ENCODE measurements at places on chromosomes 12 and 14.

DNA sequence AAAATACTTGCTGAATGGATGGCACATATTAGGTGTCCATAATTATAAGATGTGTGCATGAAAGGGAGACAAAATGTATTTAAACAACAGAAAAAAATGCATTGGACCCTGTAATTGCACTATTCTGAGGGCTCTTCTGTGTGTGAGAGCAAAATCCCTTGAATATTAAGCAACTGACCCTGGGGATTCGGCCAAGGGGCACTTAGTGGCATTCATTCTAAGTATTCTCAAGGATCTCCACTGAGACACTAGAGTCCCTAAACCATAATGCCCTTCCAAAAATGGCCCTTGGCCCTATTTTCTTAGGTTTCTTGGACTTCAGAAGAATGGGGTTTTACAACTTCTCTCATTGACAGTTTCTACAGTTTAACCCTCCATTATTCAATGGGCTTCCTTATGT, 388.6 kb downstream of the GLT1D1 start:
- DNase-seq = no peak

DNA sequence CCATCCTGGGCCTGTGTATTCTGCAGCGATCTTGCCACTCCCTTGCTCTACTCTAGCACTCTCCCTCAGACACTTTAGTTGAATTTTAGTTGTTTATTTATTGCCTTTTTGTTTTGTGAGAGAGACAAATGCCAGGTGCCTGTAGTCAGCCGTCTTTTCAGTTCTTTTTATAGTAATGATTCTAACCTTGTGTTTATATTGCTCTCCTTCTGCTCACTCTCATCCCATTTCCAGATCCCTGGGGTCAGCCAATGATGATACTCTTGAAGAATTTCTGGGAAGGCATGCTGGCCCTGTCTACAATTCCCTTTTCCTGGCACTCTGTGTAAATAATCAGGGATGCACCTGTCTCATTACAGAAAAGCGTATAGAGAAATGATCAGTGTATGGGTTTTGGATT, 334.1 kb upstream of the MIS18BP1 start:
- DNase-seq = no peak

DNA sequence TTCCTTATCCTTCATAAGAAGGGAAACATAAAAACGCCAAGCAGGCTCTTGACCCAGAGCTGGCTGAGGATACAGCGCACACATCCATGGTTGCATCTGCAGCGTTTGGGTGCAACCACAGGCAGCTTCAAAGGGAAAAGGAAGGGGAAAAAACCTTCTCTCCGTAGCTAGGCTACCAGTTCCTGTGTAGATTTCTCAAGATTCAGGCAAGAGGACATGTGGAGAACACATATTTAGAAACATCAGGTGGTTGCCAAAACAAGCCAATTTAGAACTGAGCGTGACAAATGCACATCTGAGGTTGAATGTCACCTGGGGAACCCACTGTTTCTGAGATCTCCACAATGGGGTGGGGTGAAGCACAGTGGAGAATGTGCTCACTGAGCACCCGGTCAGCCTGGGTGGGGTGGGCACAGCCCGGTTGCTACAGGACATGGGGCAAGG, 78.3 kb upstream of the BDKRB2 start:
- peak; percentile 88 for DNase-seq

GRCh38 chr12:51341251-51342007, 5.0 kb downstream of the CELA1 start:
- peak; percentile 78 for DNase-seq

GRCh38 chr12:5473076-5473782, 41.3 kb downstream of the NTF3 start:
- DNase-seq = peak; percentile 4

GRCh38 chr14:21072031-21072473, 1.9 kb downstream of the ARHGEF40 start:
- peak; percentile 82 for DNase-seq

DNA sequence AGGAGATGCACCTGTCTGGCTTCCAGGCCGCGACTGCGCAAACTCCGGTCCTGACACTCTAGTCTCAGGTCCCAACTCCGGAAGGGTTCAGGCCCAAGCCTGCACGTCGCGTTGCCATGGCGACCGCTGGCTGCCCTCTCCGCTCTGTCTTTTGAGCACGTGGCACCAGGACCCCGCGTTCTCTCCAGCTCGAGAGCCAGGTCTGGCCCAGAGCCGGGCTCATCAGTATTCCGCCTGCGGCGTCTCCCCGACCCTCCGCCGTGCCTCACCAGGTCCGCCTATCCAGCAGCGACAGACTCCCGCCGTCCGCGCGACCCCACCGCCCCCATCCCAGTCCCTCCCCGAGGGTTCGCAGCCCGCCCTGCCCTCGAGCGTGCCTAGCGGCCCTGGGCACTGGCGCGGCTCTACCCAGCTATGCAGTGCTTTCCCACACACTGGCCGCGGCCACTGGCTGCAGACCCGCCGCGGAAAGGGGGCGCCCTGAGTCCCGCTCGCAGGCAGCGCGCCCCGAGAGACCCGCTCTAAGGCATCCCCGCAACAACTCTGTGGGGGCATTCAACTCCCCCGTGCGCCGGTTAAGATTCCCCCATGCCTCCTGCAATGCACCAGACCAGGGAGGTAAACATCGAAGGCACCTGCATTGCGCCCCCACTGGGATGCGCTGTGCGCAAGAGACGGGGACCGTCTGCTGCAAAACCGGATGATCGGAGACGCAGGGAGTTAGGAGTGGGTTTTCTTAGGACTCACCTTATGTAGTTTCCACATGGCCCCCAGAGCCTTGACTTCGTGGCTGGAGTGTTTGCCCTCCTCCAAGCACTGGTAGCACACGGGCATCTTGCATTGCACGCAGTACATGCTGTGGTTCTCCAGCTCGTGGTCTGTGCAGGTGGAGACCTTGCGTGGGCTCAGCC, 1.3 kb downstream of the TRIM9 start:
- DNase-seq = peak; percentile 31

DNA sequence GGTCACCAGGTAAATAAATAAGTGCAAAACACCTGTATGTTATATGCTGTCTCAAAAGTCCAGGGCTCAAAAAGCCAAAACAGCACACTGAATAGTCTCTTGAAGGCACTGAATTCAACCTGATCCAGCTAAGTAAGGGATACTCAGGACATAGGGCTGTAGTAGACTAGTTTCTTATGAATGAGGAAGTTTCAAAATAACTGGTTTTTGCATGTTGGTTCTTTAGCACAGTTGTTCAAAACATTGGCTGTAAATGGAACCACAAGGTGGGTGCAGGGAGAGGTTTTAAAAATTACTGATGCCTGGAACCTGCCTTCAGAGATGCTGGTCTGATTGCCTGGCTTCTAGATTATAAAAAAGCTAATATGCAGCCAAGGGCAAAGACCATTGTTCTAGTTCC, 34.1 kb downstream of the NDUFA12 start:
- DNase-seq = no peak

DNA sequence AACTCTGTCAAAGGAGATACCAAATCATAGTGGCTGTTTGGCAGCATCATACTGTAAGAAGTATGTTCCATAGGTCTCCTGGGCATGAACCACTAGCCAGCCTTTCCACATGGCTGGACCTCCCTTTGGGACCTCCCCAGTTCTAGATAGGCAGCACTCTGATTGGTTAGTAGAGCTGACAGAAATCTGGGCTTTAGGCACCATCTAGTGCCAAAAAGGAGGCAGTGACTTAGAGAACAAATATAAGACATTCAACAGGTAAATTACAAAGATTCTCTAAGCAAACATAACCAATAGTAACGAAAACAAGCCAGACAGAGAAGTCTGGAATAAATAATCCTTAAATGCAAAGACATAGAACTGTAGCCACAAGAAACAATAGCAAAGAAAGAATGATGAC, 148.0 kb upstream of the PDE3A start:
- peak; percentile 80 for DNase-seq

- DNase-seq = no peak
Observed at GRCh38 chr14:100905166-100905565, 1.6 kb upstream of the RTL1 start.

- peak; percentile 2 for DNase-seq
Observed at GRCh38 chr12:99087278-99087677, 442.2 kb downstream of the APAF1 start.

- DNase-seq = peak; percentile 64
Observed at GRCh38 chr12:101823039-101823438, 7.7 kb downstream of the GNPTAB start.

GRCh38 chr14:97395068-97395467, 597.9 kb downstream of the VRK1 start:
- DNase-seq = no peak

DNA sequence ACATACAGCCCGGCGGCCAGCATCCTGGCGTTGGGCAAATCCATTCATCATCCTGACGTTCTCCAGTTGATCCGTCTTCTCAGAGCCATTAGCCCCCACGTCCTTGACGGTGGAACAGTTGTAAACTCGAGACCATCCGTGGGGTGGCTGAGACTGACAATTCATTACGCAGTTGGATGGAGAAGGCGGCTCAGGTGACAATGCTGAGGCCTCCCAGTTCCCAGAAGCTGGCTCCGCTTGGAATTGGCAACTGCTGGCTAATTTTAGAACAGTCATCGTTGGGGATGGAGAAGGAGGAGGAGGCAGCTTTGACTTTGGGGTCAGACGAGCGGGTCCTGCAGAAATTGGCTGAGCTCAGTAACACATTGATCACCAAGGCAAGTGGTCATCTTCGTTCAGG, 186.5 kb downstream of the PHETA1 start:
- DNase-seq = no peak

DNA sequence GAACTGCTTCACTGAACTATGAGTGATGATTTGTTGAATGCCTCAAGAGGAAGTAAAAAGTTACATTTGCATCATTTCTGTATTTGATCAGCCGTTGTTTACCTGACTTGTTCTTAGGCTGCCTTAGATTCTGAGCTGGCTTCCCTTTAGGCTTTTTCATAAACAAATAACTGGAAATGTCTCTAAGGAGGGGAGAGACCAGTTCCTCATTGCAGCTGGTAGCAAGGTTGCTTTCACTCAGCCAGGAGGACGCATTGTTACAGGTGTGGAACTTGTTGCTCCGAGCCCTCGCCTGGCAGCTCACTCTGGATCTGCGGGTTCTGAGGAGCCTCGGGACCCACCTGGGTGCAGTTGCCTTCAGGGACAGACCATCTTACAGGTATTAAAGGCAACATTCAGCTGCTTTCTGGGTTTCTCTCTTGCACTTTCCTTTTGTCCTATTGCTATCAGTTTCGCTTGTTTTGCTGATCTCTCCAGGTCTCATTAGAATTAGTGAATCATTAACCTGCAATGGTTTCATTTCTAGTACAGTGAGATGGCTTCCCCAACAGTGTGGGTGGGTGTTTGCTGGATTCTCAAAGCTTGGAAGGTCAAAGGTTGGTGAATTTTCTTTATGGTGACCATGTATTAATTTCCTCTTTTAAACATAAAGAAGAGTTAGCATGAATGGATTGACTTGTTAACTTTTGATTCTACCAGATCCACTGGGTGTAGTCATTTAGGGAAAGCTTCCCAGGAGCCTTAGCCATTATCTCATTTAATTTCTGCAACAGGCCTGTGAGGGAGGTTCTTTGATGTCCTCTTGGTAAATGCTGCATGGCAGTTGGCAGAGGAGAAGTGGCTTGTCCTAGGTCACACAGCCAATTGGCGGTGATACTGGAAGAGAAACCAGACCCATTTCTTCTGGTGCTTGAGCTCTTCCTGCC, at the start of gene PLEKHG7:
PLEKHG7 (plus strand) TSS at position 236 of the 926 bp plus-strand sequence. CDS start 3,643 bp downstream, outside the sequence.
- no peak for DNase-seq

DNA sequence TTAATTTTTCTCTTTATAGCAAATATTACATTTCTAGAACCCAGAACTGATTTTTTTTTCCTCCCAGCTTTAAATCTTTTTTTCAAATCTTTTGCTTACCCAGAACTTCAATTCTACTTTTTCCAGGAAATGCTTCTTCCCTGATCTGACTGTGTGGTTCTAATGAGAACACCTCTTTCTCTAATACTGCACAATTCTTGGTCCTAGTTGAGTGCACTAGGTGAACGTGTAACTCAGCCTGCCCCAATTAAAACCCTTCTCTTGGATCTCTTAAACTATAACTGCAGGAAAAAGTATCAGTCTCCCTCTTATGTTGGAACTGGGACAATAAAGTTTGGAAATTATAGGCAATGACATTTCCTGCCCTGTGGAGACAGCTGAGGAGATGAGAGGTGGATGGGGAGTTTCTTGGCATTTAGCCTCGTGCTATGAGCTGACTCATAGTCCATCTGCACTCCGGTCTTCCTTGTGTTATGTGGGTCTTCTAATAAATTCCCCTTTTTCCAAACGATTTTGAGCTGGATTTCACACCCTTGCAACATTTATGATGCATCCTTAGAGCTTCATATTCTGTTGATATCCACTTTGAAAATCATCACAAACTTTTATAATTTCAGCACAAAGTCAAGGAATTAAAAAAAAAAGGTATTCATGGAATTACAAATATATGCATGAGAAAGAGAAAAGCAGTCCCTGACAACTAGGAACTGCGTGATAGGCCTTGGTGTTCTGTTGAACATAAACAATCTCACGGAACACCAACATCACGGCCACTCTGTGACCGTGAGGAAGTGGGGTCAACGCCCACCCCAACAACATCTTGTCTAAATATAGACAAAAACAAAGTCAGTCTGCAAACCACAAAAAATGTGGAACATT, 52.4 kb downstream of the BRMS1L start:
- peak; percentile 96 for DNase-seq

DNA sequence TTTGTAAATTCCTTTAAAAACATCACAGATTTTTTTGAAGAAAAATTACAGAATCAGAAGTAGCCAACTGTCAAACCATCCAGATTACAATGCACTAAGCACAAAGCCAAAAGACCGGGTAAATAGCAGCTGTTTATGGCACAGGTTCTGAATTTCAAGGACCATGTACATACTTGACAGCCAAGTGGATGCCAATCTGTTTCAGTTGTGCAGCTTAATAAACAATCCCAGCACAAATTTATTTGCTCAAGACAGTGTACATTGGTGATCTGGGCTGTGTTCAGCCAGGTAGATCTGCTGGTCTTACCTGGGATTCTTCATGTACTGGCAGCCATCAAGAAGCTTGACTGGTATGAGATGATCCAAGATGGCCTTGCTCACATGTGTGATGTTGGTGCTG, 229.8 kb upstream of the FLRT2 start:
- no peak for DNase-seq

GRCh38 chr14:83085136-83085535, 1551.5 kb upstream of the SEL1L start:
- no peak for DNase-seq

GRCh38 chr12:42474391-42474790, 115.2 kb downstream of the PRICKLE1 start:
- DNase-seq = peak; percentile 22

GRCh38 chr12:3304436-3305165, 186.4 kb upstream of the PRMT8 start:
- DNase-seq = peak; percentile 70

- peak; percentile 44 for DNase-seq
Observed at GRCh38 chr14:95217391-95217900, 60.1 kb upstream of the DICER1 start.

GRCh38 chr12:54940727-54941315, 43.7 kb downstream of the TESPA1 start:
- DNase-seq = no peak

DNA sequence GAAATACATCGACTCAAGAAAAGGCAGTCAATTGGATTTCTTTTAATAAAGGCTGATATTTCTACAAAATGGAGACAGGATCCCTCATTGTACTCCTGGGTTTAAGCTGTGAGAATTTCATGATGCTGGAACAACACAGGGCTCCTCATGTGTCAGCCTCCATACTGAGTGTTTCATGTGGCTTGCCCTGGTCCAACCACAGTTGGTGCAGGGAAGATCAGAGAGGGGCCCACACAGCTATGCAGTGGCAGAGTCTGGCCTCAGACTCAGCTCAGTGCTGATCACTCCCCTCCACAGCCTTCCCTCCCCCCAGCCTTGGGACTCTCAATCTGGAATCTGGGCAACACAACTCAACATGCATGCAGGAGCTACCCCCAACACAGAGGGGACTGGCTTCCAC, 122.5 kb upstream of the OVCH1 start:
- DNase-seq = no peak

Measured in choroid plexus epithelial cell (primary cell).